MV-4-11 (cell line): ENCODE measurements at places on chromosomes 2 and 18.
A peak's percentile ranks its signal among the peaks of the same experiment; 100 is the strongest.

DNA sequence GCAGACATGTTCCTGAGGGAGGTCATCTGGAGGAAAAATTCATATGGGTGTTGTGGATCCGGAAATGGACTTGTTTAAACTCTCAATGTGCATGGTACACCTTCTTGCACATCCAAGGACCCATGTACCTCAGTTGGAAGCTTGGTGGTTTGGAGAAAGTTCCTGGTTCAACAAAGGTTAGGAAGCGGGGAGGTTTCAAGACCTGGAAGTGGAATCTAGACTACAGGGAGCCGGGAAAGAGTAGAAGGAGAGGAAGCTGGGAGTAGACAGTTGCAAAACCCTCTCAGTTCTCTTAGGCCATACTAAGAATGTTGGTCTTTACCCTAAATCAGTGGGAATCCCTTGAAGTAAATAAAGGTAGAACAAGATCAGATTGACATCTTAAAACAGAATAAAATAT lies 209.8 kb upstream of the SPOPL start:
- DNase-seq = no peak

DNA sequence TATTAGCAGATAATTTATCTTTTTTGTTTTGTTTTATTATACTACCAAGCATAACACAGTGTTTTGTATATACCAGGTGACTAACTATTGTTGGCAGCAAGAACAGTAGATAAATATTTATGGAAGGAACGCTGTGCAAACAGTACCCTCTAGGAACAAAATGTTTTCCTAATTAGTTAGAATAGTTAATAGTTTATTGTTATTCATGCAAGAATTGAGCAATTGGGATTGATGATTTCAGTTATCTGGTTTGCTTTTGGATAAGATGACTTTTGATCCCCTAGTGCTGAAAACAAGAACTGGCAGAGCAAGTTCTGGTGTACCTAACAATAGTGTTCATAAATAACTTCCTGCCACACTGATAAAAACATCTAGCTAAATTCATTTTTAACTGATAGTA lies 323.3 kb downstream of the TGIF1 start:
- DNase-seq = no peak

GRCh38 chr2:36589230-36589630 lies 8.7 kb downstream of the FEZ2 start:
- peak; percentile 32 for DNase-seq

- peak; percentile 84 for DNase-seq
Measured at GRCh38 chr2:132733094-132733493, 63.1 kb upstream of the LYPD1 start.

DNA sequence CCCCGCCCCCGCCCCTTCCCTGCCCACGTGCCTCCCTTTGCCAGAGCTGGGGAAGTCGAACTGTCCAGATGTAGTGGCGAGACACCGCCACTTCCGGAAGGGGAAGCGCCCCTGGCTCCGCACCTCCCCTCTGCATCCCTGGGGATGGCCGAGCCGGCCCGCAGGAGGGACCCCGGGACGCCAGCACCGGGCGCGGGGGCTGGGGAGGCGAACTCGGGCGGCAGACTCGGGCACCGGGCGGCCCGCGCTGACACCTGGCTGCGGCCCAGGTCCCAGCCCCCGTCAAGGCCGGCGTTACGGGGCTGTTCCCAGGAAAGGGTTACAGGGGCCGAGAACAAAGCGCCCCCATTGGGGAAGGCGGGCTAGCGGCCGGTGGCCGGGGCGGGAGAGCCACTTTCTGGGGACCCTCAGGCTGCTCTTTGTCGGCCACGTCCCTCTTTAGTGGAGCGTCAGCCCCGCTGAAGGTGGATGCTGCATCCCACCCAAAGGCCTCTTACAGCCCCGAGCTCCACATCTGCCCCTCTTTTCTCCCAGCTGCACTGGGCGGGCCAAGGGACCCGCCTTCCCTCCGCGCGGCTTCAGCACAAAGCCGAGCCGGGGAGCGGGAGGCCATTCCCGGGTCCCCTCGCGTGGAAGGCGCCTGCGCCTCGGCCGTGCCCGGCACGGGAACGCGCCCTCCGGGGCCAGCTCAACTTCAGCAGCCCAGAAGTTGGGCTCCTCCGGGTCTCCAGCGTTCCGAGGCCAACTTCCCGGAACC lies 1.3 kb downstream of the SDC1 start:
- DNase-seq = no peak
